ENCODE measurements at places on chromosomes 6 and 20. TPM values are rescaled to one million over a fixed set of nuclear protein-coding genes. Genes with fewer than 3 reads are reported as not detected.

The GOPC gene
- total RNA-seq, result 32.2 TPM

The MKKS gene
- 15.6 TPM for total RNA-seq

The TREML2 gene
- not detected for total RNA-seq

DNA sequence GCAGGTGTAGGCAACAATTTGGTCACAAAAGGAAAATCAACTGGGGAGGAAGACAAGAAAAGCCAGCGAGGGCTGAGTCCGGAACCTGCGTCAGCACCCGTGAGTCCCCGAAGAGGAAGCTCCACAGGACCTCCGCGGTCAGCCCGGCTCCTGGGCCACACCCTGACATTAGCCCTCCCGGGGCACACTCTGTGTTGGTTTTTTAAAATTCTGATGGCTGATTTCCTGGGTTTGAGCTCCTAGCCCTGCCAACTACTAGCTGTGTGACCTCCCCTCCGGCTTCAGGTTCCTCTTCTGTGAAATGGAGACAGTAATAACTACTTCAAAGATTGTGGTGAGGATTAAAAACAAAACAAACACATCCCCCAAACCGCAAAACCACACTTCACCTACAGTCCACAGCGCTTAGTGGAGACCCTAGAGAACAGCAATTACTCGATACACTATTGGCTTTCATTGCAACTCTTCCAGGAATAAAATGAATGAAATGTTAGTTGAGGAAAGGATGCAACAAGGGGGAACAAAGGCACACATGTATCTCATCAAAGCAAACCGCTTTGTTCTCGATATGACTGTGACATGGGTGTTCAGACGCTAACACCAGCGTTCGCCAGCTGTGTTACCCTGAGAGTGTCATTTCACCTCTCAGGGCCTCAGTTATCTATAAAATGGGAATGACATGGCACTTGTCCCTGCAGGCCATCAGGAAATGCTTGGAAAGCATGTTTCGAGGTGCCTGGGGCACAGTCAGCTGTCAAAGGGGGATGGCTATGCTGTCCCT is 985 bp downstream of the ZBP1 start:
- no peak overlapping the region for H3K4me3 ChIP-seq
- H3K27me3 ChIP-seq, result no peaks in the 10 kb centered on the region
- no peaks in the 10 kb centered on the region for H3K36me3 ChIP-seq
- peaks cover 5% of the 10 kb centered on the region for H3K4me1 ChIP-seq

DNA sequence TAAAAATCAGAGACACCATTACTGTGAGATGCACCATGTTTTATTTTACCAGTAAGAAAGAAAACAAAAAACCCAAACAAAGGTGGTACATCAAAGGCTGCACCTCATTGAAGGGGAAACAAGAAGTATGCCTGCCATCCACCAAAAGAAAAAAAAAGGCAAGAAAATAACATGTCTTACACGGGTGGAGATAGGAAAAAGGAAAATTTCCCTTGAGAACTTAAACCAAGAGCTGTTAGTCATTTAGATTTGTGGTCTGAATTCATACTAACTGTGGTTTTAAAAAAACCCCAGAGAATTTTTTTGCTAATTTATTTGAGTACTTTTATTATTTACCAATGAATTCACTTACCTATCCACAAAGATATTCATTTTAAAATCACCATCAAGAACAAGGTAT is 144.0 kb downstream of the LRRC1 start:
- H3K4me1 ChIP-seq, result no peaks in the 10 kb centered on the region
- no peak overlapping the region for H3K27ac ChIP-seq
- DNase-seq, result no peak
- H3K27me3 ChIP-seq, result no peaks in the 10 kb centered on the region
- H3K36me3 ChIP-seq, result no peaks in the 10 kb centered on the region
- no peak overlapping the region for H3K4me3 ChIP-seq

DNA sequence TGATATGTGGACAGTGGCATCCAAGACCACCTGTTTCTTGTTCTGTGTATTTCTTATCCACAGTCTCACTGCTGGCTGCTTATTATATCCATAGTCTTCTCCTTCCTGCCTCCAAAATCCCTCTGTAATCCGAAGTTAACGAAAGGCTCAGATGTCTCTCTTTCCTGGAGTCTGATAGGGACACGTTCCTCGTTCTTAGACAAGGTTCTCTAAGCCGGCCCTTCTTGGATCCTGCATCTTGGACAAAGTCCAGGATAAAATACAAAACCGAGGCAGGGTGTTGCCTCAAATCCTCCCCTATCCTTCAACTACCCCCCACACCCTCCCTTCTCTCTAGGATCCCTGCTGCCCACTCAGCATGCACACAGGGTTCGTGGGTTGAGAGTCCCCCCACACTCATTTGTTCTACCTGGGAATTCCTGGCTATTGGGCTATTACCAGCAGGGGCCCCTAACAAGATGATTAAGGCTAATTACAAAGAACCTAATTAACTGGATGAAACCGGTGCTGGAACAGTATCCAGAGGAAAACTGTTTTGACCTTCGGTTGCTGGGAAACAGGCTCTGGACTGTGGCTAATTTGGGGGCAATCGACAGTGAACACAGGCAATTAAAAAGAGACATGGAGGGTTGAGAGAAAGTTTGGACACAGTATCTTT is 32.7 kb upstream of the MRPS10 start:
- no peak overlapping the region for H3K4me3 ChIP-seq
- peaks cover 17% of the 10 kb centered on the region for H3K36me3 ChIP-seq
- peaks cover 10% of the 10 kb centered on the region for H3K4me1 ChIP-seq
- no peak overlapping the region for H3K27ac ChIP-seq

The OR2J1 gene
- total RNA-seq, result not detected

The ULBP3 gene
- total RNA-seq, result 2.4 TPM

GRCh38 chr6:68632734-68633133 is 2.3 kb upstream of the ADGRB3 start:
- H3K4me3 ChIP-seq, result no peak overlapping the region
- no peaks in the 10 kb centered on the region for H3K36me3 ChIP-seq
- H3K4me1 ChIP-seq, result peaks cover 18% of the 10 kb centered on the region
- peaks cover 33% of the 10 kb centered on the region for H3K27me3 ChIP-seq
- DNase-seq, result no peak

GRCh38 chr6:145963216-145964068 is 716 bp downstream of the SHPRH start:
- DNase-seq, result no peak
- no peaks in the 10 kb centered on the region for H3K27me3 ChIP-seq
- peak overlapping the region; percentile 92 for H3K4me3 ChIP-seq

DNA sequence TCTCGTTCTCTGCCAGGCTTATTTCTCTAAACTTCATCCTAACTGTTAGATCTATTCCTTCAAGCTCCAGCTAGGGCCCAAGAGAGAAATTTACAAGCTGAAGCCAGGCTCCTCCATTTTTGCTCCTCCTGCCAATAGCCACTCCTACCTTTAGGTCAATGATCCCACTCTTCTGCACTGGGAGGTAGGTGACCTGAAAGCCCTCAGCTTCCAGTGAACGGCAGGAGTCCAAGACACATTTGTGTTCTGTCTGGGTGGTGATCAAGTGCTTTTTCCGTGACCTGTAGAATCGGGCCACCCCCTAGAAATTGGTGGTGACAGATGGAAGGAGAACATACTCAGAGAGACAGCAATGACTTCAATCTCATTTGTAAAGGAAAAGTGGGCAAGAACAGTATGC is 8.9 kb downstream of the NFS1 start:
- H3K4me3 ChIP-seq, result no peak overlapping the region
- H3K27ac ChIP-seq, result no peak overlapping the region
- peaks cover 9% of the 10 kb centered on the region for H3K36me3 ChIP-seq
- no peaks in the 10 kb centered on the region for H3K27me3 ChIP-seq
- DNase-seq, result no peak
- H3K4me1 ChIP-seq, result no peaks in the 10 kb centered on the region

The PCMTD2 gene
- total RNA-seq, result 35.0 TPM

The RBPJL gene
- 0.18 TPM for total RNA-seq

DNA sequence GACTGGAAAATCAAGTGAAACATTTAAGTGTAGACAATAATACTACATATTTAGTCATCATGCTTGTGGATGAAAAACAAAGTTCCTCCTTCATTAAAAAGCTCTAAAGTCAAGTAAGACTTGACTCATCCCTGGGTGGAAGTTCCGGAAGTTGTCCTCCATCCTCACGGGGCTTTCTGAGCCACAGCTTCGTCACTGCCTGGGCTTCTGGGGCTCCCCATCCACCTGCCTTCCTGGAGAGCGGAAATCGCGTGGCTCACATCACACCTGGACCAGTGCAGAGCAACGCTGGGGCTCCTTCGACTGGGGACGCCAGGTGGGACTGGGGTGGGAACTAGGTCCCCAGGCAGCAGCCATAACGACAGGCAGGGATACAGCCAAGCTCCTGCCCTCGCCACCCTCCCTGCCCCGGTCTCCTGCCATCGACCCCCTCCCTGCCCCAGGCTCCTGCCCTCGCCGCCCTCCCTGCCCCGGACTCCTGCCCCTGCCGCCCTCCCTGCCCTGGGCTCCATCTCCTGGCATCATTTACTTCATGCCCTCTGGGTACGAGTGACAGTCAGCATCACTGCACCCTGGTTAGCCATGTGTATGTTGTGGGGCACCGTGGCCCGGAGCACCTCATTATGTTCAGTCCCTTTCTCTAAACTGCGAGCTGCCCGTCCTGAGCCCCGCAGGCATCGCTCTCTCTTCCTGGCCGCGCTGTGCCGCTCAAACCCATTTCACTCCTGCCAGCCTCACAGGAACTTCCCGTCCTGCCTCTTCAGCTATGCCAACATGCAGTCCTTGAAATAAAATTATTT is 12.9 kb downstream of the THBS2 start:
- H3K36me3 ChIP-seq, result no peaks in the 10 kb centered on the region
- H3K4me1 ChIP-seq, result no peaks in the 10 kb centered on the region
- DNase-seq, result no peak
- no peaks in the 10 kb centered on the region for H3K27me3 ChIP-seq
- no peak overlapping the region for H3K4me3 ChIP-seq
- H3K27ac ChIP-seq, result no peak overlapping the region

Measured in Panc1 (cell line).